ENCODE measurements at places on chromosomes 2 and 18.

GRCh38 chr2:241925277-241925676, 55.7 kb downstream of the RTP5 start:
- DNase-seq, result no peak

GRCh38 chr2:240632306-240632721, 7.0 kb downstream of the GPR35 start:
- no peak for DNase-seq

DNA sequence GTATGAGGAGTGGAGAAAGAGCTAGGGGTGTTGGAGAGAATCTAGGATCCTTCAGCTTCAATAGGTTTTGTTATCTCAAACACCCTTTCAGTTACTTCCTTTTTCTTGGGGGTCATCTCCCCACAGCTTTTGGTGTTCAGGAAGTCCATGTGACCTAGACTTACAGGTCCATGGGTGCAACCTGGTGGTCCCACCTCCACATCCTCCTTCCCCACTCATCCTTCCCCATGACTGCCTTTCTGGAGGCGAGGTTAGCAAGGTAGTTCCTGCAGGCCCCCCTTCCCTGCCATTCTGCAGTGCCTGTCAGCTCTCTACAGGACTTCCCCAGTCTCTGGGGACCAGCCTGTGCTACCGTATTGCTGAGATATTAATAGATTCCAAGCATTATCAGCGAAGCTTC, 107.6 kb downstream of the TMEM17 start:
- DNase-seq, result no peak

GRCh38 chr18:10322004-10322403, 132.4 kb upstream of the APCDD1 start:
- no peak for DNase-seq

- no peak for DNase-seq
Measured at GRCh38 chr18:48021273-48021914, 90.9 kb upstream of the SMAD2 start.

- DNase-seq, result no peak
Measured at GRCh38 chr2:88179228-88179679, 9.1 kb downstream of the THNSL2 start.

DNA sequence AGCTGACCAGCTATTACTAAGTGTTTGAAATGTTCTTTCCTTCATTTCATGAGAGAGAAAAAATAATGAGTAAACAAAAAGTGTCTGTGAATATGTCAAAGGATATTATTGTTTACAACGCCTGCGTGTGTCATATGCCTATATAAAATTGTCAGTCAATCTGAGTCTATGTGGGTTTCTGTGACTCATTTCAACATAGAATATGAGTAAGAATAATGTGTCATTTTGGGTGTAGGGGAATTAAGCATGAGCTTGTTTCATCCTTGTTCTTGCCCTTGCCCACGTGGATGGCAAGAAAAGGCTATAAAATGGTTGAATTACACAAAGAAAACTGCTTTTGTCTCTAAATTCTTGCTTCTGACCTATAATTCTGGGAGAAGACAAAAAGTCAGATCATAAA, 466.0 kb downstream of the PTH2R start:
- DNase-seq, result no peak

GRCh38 chr2:217332866-217333265, 473.0 kb upstream of the TNP1 start:
- no peak for DNase-seq

GRCh38 chr2:66457545-66457944, 22.6 kb downstream of the MEIS1 start:
- DNase-seq, result no peak

- DNase-seq, result no peak
Measured at GRCh38 chr2:195864316-195864715, 204.3 kb downstream of the DNAH7 start.

GRCh38 chr2:214103276-214104001, 307.4 kb upstream of the VWC2L start:
- no peak for DNase-seq

- no peak for DNase-seq
Measured at GRCh38 chr2:158099716-158100115, 2.0 kb upstream of the UPP2 start.

DNA sequence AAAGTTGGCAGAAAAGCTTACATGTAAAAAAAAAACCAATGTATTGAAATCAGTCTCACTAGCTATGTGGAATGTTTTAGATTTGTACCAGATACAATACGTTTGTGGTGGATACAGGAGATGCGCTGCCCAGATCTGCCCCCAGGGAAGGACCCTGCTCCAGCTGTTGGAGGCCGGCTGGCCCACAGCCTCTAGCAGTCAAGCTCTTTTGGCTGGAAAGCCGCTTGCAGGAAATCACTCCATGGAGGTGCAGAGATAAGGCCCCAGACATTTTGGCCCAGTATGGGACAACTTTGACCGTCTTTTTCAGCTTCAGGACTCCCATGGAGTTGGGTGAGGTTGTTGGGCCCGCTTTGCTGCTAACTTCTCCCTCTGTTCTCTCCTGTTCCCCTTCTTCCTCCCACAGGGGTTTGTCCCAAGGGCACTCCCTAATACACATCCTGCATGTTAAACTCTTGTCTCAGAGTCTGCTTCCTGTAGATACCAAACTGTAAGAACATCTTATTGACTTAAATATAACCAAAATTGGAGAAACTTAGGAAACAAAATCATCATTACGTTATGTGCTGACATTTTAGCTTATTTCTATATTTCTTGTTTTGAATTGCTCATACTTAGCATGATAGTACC, 1.7 kb upstream of the QPCT start:
- no peak for DNase-seq

DNA sequence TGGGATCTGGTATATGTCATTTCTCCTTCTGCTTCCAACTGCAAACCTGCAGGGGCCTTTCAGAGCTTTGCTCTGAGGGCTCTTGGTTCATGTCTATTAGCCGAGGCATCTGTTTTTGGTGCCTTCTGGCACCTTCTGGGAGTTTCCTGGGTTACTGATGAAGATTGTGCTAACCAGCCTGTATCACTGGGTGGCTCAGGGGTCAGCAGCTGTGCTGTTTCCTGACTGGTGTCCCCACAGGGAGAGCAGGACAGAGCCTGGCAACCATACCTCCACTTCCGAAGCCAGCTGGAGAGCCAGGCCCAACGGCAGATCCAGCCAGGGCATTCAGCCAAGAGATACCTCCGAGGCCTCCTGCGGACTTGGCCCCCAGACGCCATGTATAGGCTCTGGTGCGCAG, 17.5 kb downstream of the KIAA2012 start:
- no peak for DNase-seq

- no peak for DNase-seq
Measured at GRCh38 chr2:127950264-127950663, 64.5 kb upstream of the AMMECR1L start.

DNA sequence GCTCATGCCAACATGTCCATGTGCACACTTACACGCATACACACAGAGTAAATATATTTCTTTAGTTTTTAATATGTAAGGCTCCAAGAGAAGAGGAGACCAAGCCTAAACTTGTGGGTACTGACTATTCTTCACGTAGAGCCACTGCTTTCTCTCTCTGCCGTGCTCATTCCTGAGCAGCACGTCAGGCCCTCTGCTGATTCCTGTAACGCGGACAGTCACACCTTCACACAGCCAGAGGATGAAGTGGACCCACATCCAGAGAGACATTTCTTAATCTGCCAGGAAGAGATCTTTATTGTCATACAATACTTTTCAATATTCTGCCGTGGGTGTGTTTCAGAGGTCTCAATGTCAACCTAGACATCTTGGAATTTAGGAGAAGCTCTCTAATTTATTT, 560.7 kb downstream of the STK39 start:
- DNase-seq, result no peak

DNA sequence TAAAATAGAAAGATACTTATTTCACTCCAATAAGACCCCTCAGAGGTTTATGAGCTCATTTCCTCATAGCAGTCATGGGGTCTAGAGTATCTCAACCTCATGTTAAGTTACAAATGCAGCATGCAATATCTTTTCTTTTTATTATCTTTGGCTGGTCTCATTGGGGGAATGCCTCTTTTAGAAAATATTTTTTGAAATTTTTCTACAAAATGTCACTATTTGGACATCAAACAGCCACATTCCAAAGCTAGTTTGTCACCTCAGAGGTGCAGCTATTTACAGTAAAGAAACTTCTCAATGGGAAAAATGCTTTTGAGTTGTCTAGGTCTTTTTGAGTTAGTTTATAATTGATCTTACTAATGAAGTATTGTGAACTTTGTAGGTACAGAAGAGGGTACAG, 370.7 kb upstream of the LRATD1 start:
- no peak for DNase-seq

GRCh38 chr2:112959109-112959812, 18.5 kb upstream of the IL36G start:
- DNase-seq, result no peak

DNA sequence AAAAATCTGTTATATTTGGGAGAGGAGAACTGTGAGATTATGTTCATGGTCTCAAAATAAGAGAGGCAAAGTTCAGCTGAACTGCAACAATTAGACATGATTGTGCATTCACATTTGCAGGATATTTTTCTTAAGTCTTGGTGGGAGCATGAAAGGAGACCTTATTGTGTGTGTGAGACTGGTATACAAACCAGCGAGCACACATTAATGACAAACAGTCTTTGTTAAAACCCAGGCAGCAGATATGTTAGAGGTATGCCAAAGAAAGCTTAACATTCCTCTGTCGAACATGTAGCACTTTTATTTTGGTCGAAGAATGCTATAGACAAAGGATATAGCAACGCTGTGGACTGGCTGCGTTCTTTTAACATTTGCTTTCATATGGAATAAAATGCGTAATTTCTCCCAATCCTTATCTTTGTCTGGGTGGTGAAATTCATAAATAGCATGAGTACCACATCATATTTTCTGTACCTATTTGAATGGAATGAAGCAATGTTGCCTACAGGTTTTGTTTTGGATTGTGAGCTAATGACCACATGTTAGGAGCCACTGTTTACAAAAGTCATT, 88.4 kb downstream of the ICOS start:
- DNase-seq, result no peak

DNA sequence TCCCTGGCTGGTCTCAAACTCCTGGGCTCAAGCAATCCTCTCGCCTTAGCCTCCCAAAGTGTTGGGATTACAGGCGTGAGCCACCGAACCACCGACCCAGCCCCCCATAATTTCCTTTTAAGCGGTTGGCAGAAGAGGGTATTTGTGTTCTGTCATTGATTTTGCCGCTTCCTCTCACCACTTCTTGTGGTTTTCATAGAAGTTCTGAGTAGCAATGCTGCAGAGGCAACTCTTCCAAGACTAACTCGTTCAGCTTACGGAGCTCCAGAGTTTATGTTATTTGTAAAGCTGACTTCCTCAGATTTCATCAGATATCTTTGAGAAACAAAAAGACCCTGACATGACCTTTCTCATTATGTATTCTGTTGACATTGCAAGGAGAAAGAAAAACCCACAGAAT, 261.4 kb upstream of the KCNJ3 start:
- no peak for DNase-seq

- DNase-seq, result no peak
Measured at GRCh38 chr2:81901017-81901416, 1596.5 kb upstream of the LRRTM1 start.

GRCh38 chr2:69175790-69176715, 163.1 kb downstream of the ANTXR1 start:
- no peak for DNase-seq

DNA sequence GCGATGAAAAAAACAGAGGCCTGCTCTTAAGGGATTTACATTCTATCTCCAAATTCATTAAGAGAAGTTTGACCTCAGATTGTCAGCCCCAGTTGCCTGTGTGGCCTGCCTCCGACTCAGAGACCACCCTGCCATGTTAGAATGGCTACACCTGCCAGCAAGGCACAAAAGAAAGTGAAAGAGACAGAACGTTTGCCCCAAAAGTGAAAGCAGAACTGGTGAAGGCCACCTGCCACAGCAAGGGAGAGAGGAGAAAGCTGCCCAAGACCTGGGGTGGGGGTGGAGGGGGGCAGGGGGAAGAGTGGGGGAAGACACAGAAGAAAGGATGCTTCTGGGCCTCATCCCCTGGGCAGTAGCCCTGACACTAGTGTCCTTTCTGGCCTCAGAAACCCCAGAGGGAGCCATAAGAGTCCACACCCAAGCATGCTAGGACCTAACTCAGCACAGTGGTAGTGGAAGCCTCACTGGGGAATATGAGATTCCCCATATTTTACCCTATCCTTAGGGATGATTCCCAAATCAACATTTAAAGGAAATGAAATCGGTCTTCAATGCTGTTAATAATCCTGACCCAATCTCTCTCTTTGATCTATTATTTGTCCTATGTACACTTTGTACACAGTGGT, 389.7 kb downstream of the TXNL1 start:
- no peak for DNase-seq

DNA sequence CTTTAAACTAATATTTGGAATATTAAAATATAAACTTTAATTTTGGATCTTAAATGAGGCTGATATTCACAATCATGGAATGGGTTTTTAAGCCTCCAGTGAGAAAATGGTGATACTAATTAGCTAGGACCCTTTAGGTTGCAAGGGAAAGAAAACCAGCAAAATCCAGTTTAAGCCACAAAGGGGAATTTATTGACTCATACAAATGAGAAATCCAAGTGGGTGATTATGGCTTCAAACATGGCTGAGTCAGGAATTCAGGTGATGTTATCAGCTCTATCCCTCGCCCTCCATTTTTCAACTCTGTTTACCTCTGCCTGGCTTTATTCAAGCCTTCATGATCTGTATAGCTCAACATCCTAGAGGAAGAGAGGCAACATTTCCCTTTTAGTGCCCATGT, 75.3 kb upstream of the DLX2 start:
- no peak for DNase-seq

GRCh38 chr18:41624460-41624859, 330.6 kb upstream of the PIK3C3 start:
- DNase-seq, result no peak

DNA sequence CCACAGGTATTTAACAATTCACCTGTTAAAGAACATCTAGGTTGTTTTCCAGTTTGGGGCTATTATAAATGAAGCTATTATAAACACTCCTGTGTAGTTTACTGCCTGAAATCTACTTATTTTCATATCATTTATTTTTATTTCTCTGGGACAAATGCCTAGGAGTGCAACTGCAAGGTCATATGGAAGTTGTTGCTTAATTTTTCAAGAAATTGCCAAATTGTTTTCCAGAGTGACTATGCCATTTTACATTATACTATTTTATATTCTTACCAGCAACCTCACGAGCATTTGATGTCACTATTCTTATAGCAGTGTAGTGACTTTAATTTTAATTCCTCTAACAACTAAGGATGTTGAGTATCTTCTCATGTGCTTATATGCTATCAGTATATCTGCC, 298.4 kb downstream of the EXOC6B start:
- no peak for DNase-seq

GRCh38 chr2:78890935-78891334, 134.6 kb upstream of the REG3G start:
- DNase-seq, result no peak

DNA sequence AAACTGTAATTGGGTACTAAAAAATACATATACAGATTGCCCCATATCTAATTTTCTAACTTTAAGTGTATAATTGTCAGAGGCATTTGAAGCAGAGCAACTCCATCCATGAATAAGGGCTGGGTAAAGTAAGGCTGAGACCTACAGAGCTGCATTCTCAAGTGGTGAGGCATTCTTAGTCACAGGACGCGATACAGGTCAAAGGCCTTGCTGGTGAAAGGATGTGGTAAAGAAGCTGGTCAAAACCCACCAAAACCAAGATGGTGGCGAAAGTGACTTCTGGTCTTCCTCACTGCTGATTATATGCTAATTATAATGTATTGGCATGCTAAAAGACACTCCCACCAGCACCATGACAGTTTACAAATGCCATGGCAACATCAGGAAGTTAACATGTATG, 50.0 kb downstream of the SLC8A1 start:
- no peak for DNase-seq

- DNase-seq, result no peak
Measured at GRCh38 chr2:200352636-200353035, 46.1 kb downstream of the SPATS2L start.

GRCh38 chr2:227473122-227473461, 1.1 kb downstream of the AGFG1 start:
- DNase-seq, result no peak

All from central memory CD8-positive, alpha-beta T cell (primary cell).